ENCODE measurements at places on chromosomes 6 and 20.

- no peak for DNase-seq
Observed at GRCh38 chr20:62487561-62488354, 12.0 kb upstream of the GATA5 start.

DNA sequence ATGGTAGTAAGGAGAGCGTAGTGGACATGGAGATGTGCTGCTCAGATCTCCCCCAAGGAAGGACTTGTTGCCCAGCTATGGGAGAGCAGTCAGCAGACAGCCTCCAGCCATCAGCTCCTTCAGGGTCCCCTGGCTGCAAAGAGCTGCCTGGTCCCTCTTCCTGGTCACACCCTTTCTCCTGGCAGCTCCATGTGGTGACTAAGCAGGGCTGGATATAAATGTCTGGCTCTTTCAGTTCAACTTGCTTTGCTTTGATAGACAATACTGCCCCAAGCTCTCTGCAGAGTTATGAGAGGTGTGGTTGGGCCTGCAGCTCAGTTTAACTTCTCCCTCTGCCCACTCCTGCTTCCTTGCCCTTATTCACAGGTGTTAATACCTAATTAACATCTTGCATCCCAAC is 64.1 kb upstream of the DDR1 start:
- DNase-seq, result peak; percentile 50

DNA sequence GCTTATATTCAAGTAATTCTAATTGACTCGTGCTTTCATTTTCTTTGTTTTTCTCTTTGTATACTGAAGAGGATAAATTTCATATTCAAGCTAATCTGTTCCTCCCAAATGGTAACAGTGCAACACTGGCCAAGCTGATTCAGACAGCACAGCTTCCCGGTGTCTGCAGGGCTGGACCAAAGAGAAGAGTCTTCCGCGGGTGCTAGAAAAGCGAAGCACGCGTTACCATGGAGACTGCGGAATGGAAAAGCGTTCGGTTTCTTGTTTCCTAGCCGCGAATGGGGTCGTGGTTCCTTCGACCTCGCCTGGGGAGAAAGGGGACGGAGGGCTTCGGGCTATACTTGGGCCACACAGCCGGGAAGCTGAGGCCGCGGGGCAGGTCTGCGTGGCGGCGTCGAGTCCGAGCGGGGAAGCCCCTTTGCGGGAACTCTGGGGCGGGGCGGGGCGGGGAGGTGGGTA is 6.2 kb upstream of the ZNF311 start:
- DNase-seq, result peak; percentile 59

DNA sequence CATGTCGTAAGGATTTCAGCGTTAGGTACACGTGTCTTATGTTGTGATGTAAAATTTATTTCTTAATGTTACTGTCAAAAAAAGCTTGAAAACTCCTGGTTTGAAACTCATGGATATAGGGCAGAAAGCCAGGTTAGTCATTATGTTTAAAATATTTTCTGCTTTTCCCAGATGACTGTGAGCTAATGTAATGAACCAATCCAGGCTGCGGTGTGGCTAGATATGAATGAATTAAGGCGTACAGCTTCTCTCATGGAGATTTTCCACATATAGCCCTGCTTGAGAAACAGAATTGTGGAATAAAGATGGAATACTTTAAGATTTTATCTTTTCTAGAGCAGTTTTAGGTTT is 80.3 kb upstream of the STMND1 start:
- no peak for DNase-seq

GRCh38 chr6:13763740-13764381 is 50.5 kb downstream of the MCUR1 start:
- DNase-seq, result no peak

- no peak for DNase-seq
Observed at GRCh38 chr6:90955246-90955645, 368.4 kb upstream of the MAP3K7 start.

DNA sequence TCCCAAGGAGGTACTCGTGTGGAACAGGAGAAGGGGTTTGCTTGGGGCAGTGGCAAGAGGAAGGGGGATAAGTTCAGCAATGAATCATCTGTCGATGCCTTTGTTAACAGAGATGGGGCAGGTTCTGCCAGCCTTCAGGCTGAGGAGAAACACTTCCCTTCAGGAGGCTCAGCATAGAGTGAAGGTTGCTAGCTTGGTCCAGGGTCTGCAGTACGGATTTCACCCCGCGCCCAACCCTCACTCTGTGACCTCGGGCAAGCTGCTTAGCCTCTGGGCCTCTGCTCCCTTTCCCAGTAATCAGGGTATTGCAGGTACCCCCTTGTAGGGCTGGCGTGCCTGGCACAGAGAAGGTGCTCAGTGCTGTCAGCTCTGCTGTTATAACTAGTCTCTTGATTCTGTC is 7.5 kb downstream of the CAPN11 start:
- DNase-seq, result no peak

DNA sequence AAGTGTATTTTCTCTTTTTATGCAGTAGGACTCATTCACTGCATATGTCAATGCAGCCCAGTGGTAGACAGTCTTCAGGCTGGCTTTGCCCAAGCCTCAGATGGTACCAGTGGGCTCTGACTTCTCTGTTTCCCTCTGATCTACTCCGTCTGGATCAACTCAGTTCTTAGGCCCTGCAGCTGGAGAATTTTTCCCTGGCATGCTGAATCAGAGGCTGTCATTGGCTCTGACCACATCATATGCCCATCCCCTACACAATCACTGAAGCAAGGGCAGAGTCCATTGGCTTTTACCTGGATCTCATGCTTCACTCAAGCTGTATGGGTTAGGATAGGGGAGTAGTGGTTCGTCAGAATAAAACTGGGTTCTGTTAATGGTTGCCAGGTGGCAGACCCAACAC is 57.8 kb downstream of the KIZ start:
- peak; percentile 49 for DNase-seq

DNA sequence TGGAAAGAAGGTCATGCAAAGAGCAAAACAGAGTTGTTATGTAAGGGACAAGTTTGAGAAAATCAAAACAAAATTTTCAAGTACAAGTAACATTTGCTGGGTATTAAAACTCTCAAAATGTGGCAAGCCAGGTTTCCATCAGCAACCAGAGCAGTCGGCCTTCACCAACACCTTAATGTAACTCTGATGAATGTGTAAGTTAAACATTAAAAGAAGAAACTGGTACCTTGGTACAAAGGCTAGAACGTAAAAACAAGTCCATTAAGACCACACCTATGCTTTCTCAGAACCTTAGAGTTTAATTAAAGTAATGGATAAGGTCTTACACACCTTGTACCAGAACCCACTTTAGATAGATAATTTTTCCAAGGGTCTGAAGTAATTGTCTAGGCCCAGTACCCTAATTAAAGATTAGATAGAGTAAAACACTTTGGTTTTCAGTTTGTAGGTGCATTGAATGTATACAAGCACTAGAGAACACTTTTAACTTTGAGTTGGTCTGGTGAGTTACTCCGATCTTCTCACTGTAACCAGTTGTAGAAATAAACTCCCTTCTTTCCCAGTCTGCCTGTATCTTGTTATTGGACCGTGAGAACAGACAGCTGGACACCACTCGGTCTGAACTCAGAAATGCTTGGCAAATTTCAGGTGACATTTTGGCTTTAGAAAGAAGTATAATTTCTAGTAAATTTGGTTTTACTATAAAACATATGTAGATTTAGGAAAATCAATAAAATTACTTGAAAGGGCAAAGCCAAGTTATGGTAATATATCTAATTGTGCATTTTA is 319.4 kb downstream of the HTR1B start:
- DNase-seq, result no peak

DNA sequence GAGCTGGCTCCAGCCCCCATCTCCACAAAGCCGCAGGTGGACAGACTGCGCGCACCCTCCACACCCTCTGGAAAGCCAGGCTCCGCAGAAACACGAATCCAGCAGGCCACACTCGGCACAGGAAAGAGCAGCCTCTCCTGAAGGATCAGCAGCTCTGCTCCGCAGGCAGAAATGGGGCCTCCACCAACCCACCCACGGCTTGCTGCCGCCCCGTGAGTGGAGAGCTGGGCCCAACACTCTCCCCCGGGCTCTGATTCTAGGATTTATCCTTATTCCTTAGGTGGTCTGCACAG is 39.2 kb downstream of the TAF4 start:
- DNase-seq, result no peak
